ENCODE measurements at places on chromosomes 13 and 19.

DNA sequence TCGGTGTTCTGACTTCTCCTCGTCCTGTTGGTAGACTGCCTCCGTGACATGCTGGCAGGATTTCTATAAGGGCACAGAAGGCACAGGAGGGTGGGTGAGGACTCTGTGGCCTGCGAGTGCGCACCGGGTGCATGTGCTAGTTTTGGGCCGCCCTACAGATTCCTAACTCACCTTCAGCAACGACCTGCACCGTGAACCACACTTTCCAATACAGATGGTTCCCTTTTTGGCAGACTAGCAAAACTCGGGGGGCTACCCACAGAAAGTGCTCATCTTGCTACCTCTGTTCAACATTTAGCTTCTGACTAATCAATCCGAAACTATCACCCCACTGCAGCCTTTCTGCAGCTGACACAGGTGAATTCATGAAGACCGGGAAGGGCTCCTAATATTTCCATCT is 14.1 kb upstream of the AMER2 start:
- no peak for DNase-seq

DNA sequence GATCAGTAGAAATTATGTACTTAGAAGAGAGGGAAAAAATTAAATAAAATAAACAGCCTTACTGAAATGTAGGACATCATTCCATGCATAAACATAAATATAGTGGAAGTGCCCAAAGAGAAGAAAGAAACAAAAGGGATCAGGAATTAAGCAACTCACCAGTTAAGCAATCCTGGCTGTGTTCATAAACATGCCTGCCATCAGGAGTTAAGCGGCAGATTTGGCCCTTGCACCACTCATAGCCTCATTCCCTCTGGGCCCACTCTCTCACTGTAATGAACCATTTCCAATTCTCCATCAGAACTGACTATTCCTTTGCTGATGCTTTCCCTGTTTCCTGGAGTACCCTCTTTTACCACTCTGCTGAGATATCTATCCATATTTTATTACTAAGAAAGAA is 281.4 kb downstream of the LHFPL6 start:
- no peak for DNase-seq

GRCh38 chr13:40215311-40215710 is 451.1 kb downstream of the FOXO1 start:
- no peak for DNase-seq

GRCh38 chr13:96089139-96089538 is 768 bp upstream of the HS6ST3 start:
- no peak for DNase-seq

DNA sequence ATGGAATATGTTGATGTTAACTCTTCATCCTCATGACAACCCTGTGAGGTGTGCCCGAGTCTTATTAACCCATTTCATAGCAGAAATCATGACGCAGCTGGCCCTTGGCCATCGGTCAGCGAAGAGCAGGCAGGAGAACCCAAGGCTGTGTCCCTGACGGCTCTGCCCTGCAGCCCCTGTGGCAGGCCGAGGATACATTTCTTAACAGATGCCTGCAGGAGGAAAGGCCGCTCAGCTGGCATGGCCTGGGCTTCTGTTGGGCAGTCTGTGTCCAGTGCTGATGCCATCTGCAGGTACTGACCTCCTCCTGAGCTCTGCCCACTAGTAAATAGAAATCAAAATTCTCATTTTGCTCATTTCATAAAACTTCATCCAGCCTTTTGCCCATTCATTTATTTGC is 35.4 kb upstream of the MCF2L start:
- DNase-seq: no peak

- no peak for DNase-seq
Observed at GRCh38 chr19:7500811-7501450, 12.1 kb upstream of the PEX11G start.

DNA sequence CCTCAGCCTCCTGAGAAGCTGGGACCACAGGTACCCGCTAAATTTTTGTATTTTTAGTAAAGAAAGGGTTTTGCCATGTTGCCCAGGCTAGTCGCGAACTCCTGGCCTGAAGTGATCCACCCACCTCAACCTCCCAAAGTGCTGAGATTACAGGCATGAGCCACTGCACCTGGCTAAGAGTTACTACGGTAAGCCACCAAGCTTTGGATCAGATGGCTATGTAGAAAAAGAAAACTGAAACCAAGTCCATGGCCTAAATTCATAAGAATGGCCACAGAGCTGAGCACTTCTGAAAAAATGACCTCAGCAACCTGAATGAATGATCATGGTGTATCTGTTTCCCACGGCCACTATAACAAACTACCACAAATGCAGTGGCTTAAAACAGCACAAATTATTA is 9.4 kb downstream of the OPA3 start:
- DNase-seq: no peak

DNA sequence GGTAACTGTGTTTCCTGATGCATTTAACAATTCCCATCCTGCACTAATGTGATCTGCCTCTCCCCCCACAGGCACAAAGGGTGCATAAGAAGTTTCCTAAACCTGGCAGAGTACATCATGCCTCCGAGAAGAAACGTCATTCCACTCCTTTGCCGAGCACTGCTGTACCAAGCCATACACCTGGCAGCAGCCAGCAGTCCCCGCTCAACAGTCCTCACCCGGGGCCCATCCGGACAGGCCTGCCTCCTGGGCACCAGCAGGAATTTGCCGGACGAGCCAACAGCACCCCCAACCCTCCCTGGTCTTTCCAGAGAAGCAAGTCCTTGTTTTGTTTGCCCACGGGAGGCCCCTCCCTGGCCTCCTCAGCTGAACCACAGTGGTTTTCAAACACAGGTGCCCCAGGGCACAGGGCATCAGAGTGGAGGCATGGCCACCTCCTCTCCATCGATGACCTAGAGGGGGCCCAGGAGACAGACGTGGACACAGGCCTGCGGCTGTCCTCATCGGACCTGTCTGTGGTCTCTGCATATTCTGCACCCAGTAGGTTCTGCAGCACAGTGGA is 58.3 kb downstream of the FAM124A start:
- DNase-seq: no peak

- no peak for DNase-seq
Observed at GRCh38 chr13:36096461-36097416, 34.4 kb downstream of the DCLK1 start.

GRCh38 chr19:32818536-32818935 is 51.0 kb downstream of the SLC7A9 start:
- DNase-seq: no peak

- no peak for DNase-seq
Observed at GRCh38 chr19:51501594-51502263, at the start of gene SIGLEC12. SIGLEC12 (minus strand) TSS chr19:51501800; CDS start chr19:51501733, 67 bp downstream.

DNA sequence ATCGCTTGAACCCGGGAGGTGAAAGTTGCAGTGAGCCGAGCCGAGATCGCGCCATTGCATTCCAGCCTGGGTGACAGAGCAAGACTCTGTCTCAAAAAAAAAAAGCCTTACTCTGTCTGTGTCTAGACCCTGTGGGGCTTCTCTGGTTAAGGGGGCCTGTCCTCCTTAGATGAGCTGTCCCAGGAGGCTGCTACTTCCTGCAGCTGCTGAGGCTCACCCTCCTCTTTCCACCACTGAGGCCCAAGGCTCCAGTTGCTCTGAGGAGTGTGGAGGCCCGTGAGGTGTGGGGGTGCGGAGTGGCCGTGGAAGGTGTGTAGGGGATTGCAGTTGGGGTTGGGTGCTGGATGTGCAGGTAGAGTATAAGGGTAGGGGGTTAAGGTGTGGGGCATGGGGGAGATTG is 22.1 kb upstream of the RASA3 start:
- no peak for DNase-seq

DNA sequence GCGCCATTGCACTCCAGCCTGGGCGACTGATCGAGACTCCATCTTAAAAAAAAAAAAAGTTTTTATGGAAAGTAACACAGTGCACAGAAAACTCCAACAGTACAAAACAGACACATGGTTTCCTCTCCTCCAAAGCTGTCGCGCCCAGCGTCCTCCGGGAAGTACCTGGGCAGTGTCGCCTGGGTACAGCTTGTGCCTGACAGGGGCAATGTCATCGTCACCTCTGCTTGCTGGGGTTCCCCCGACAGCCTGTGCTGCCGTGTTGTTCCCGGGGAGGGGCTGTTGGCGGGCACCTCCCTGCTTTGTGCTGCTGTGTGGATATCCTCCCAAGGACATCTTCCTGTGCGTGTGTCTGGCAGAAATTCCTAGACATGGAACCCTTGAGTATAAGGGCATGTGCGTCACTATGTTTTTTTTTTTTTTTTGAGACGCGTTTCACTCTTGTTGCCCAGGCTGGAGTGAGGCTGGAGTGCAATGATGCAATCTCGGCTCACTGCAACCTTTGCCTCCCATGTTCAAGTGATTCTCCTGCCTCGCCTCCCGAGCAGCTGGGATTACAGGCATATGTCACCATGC is 2.4 kb upstream of the F2RL3 start:
- DNase-seq: peak; percentile 41

DNA sequence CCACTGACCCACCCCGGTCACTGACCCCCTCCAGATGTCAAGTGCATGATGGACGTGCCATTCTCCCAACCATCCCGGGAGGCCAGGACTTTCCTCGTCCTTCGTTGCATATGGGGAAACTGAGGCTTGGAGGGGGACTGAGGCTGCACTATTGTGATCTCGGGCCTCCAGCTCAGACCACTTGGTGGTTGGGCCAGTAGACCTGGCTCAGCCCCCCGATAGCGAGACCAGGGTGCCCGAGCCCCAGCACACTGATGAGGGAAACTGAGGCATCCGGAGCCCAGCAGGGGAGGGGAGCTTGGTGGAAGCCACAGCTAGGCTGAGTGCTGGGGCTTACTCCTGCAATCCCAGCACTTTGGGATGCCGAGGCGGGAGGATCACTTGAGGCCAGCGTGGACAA is 10.4 kb downstream of the EFNA2 start:
- no peak for DNase-seq

DNA sequence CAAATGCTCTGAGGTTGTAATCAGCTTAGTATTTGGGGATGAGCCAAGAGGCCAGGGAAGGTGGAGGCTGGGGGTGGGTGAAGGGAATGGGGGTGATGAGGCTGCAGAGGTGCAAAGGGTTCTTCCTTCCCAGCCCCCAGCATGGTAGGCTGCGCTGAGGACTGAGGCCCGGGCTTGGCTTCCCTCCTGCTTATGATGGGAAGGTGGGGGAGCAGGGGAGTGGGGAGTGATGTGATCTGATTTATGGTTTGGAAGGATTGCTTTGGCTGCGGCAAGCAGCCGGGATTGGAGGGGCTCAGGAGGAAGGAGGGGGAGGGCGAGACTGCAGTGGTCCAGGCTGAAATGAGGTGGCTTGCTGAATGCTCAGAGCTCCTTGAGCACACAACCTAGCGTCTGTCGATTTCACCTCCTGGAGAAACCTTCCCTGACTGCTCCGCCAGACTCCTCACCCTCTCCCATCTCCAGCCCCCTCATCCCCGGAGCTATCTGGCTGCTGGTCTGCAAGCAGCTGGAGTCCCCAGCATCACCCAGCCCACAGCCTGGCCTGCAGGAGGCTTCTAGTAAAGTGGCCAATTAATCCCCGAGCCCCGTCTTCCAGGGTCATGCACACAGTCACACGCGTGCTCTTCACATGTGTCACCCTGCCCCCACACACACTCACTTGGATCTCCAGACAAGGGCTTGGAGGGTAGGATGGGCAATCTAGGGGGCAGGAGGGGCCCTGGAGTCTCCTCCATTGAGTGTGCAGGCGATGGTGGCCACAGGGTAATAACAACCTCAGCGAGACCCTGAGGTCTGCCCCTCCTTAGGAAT is 757 bp upstream of the CLEC11A start:
- DNase-seq: no peak

DNA sequence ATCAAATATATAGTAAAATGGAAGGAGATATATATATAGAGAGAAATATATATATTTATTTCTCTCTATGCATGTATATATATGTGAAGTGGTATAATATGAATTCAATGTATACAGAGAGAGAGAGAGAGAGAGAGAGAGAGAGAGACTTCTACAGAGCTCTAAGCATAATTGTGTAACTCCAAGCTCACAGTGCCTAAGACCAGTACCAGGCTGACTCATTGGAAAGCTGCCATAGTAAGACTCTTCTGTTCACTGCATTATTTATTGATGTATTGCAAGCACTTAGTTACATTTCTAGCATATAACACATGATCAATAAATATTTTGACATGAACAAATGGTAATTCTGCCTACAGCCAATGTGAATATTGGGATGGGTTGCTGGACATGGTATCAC is 1734.7 kb downstream of the SLITRK1 start:
- DNase-seq: no peak

DNA sequence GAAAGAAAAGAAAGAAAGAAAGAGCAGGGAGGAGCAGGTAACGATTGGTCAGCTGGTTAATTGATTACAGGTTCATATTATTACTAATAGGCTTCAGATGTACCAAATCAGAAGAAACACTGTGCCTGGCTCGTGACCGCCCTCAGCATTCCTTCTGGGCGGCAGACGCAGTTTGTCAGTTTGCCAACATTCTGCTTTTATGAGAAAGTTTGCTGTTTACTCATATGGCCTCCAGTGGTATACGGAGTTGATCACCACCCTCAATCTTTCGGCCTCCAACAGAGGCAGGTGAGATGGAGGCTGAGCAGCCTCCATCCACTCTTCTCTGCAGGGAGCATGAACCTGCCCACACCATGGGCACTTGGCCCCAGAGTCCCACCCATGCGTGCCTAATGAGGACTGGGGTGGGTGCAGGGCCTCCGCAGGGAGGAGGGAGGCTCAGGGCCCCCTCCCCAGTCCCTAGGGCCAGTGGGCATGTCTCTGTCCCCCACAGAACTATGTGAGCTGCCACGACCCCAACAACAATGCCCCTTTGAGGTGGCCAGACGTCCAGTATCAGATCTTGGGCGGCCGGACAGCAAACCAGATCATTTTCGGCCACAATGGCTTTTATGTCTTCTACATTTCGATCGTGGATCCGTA is 8.8 kb downstream of the PRR22 start:
- no peak for DNase-seq

DNA sequence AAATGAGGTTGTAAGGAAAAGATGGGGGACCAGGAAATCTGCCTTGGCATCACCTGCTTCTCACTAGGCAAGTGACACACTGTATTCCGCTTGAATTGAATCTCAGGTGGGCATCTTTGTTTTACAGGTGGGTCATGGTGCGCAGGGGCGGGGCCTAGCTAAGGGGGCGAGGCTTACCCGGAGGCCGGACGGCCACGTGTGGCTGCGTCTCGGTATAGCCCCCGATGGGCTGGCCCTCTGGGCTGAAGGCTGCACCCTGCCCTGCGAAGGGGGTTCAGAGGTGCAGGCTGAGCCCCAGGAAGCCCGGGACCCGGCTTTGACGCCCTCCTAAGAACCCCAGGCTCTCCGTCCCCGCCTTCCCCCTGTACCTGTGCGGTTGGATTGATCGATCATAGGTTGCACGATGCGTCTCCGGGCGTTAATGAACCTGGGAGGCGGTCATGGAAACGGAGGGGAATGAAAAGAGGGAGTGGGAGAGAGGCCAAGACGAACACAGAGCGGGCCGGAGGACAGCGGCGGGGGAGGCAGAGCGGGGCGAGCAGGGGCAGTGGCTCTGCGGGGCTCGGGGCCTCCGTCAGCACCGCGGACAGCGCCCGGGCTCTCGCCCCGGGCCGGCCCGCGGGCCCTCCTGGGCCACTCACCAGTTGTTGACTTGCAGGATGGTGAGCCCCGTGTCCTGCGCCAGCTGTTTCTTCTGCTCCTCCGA is 12.5 kb downstream of the MEIS3 start:
- DNase-seq: no peak

GRCh38 chr13:100443998-100444328 is 144.6 kb downstream of the GGACT start:
- DNase-seq: no peak
